PC-9 (cell line): ENCODE measurements at places on chromosomes 6 and 20.

DNA sequence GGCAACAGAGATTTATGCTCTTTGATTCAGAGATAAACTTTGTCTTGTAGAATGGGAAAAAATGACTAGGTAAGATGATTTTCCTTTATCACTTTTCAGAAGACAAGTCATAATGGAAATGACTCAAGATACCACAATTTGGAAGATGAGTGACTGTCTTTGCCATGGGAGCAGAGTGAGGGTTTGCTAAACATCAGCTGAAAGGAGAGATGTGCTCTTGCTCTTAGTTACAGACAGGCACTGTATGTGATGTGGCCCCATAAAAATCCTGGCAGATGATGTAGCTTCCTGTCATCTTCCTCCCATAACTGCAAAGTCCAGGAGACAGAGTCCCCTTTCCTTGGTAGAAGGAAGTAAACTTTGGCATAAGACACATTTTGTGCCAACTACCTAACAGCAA is 47.6 kb downstream of the BACH2 start:
- no peaks in the 10 kb centered on the region for H3K27me3 ChIP-seq

DNA sequence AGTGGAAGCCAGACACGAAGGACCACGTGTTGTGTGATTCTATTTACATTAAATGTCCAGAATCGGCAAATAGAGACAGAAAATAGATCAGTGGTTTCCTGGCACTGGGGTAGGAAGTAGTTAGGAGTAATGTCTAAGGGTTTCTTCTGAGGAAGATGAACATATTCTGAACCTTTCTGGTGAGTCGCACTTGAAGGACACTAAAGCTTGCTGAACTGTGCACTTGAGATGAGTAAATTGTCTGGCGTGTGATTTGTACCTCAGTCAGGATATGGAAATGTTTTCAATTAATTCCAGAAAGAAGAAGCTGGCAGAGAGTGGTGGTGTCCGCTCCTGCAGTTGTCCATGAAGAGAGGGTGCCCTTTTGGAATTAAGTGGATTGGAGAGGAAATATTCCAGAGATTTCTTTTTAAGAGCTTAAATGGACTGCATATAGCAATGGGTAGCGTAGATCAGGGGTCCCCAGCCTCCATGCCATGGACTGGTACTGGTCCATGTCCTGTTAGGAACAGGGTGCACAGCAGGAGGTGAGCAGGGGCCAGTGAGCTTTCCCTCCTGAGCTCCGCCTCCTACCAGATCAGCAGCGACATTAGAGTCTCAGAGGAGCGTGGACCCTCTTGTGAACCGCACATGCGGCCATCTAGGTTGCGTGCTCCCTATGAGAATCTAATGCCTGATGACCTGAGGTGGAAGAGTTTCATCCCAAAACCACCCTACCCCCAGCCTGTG is 12.4 kb upstream of the KIF25 start:
- no peak overlapping the region for H3K4me3 ChIP-seq
- H3K36me3 ChIP-seq = no peaks in the 10 kb centered on the region
- no peaks in the 10 kb centered on the region for H3K4me1 ChIP-seq
- H3K27me3 ChIP-seq = peaks cover 73% of the 10 kb centered on the region
- H3K27ac ChIP-seq = no peak overlapping the region

DNA sequence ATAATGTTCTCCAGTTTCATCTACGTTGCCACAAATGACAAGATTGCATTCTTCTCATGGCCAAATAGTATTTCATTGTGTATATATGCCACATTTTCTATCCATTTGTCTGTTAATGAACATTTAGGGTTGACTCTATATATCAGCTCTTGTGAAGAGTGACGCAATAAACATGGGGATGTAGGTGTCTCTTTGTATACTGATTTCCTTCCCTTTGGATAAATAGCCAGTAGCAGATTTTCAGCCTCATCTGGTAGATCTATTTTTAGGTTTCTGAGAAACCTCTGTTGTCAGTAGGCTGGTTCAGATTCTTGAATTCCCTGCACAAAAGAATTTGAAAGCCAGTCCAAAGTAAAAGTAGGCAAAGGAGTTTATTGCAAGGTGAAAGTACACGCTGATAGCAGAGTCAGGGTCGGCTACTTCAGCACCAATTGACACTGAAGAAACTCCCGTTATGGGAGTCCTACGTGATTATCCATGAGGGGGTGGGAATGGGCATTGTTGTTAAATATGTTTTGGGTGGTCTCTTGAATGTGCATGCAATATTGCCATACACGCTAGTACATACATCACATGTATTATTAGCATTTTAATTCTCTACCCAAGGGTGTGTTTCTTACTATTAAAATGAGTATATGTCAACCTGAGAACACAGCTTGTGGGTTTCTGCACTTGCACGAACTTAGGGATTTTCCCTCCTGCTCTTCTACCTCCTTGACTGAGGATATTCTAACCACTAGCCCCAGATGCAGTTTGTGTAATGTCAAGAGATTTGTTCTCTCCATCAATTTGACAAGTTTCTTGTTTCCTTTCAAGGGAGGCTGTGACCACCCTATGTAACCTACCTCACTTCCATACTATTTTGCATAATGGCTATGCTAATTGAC is 14.4 kb upstream of the SLC17A2 start:
- no peaks in the 10 kb centered on the region for H3K36me3 ChIP-seq
- no peak overlapping the region for H3K27ac ChIP-seq
- no peaks in the 10 kb centered on the region for H3K27me3 ChIP-seq
- H3K4me3 ChIP-seq = no peak overlapping the region

DNA sequence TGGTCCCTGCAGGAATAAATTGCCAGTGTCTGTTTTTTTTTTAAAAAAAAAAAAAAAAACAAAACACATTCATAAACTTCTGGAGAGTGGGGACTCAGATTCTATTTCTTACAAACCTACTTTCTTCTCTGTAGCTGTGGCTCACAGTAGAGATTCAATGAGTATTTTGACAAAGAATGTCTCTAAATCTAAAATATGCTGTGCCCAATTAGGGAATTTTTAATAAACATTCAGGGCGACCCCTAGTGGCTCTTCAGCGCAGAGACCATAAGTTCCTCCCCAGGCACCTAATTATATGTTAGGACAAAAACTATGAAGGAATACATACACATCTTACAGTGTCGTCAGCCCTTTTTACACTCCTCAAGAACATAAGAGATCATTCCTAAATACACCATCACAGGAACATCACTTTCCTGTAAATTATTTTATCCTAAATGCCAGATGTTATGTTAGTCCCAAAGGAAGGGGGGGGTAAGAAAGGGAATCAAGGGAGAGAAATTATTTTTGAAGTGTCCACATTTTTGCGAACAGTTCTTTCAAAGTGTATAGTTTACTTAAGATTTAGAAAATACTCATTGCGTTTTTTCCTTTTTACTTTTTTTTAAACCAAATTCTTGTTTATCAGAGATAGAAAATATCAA is 21.8 kb upstream of the NAA20 start:
- H3K36me3 ChIP-seq = no peaks in the 10 kb centered on the region
- no peak overlapping the region for H3K4me3 ChIP-seq
- H3K4me1 ChIP-seq = peaks cover 51% of the 10 kb centered on the region
- H3K27ac ChIP-seq = peak overlapping the region; percentile 100
- H3K27me3 ChIP-seq = no peaks in the 10 kb centered on the region

- no peak for DNase-seq
- H3K27ac ChIP-seq = no peak overlapping the region
- no peaks in the 10 kb centered on the region for H3K27me3 ChIP-seq
- H3K4me1 ChIP-seq = no peaks in the 10 kb centered on the region
- H3K4me3 ChIP-seq = no peak overlapping the region
Observed at GRCh38 chr6:73734832-73735453, 38.9 kb downstream of the CD109 start.
